ENCODE measurements at places on chromosomes 3 and 15. TPM values are rescaled to one million over a fixed set of nuclear protein-coding genes. Genes with fewer than 3 reads are reported as not detected.

The FMN1 gene
- 0.19 TPM for polyA plus RNA-seq

The VIPR1 gene
- 17.3 TPM for polyA plus RNA-seq

The IFT122 gene
- polyA plus RNA-seq = 11.4 TPM

The ZPLD1 gene
- 0.56 TPM for polyA plus RNA-seq

DNA sequence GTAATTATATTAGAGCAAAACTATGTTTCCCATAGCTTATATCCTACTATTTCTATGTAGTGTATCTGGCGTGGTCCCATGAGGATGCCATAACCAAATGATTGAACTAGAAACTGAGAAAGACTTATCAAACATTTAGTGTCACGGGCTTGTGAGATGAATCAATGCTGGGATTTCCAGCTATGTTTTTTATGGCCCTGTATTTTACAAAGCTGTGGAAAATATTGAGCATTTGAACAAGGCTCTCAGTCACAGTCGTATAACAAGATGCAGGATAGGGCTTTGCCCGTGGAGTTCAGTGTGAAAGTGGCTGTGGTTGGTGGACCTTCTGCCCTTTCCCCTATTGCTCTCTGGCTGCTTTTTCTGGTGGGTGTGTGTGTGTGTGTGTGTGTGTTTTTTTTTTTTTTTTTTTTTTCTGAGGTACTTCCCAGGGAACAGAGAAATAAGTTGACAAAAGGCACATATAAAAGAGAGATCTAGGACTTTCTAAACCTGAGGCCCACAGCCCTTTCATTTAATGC lies 60.7 kb downstream of the CACNA1D start:
- DNase-seq = no peak

DNA sequence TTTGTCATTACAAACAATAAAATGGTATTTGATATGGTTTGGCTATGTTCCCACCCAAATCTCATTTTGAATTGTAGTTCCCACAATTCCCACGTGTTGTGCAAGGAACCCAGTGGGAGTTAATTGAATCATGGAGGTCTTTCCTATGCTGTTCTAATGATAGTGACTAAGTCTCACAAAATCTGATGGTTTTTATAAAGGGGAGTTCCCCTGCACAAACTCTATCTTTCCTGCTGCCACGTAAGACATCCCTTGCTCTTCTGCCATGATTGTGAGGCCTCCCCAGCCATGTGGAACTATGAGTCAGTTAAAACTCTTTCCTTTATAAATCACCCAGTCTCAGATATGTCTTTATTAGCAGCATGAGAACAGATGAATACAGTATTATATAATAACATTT lies 15.4 kb upstream of the AADAC start:
- DNase-seq = no peak

GRCh38 chr3:30078736-30079135 lies 527.7 kb upstream of the TGFBR2 start:
- no peak for DNase-seq

DNA sequence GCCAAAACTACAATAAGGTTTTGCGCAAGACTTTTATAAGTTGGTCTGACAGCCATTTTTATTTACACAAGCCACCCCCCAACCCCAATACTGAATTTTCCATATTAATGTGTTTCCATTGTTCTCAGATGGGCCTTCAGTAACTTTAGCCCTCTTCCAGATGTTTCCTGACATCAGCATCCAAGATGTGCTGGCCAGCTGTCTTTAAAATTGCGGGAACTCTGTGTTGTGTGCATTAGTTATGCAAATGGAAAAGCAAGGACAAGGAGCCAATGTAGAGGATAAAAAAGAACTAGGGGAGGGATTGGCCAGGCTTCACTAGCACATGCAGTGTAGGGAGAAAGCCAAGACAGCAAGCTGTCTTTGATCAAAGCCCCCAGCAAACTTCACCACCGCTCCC lies 45.4 kb downstream of the COMMD2 start:
- peak; percentile 52 for DNase-seq

Measured in hepatocyte (in vitro differentiated cells).